ENCODE measurements at places on chromosomes 2 and 18.

- DNase-seq: no peak
Observed at GRCh38 chr2:171800639-171801038, 93.4 kb downstream of the SLC25A12 start.

- no peak for DNase-seq
Observed at GRCh38 chr18:75041586-75041985, 167.4 kb downstream of the PTGR3 start.

DNA sequence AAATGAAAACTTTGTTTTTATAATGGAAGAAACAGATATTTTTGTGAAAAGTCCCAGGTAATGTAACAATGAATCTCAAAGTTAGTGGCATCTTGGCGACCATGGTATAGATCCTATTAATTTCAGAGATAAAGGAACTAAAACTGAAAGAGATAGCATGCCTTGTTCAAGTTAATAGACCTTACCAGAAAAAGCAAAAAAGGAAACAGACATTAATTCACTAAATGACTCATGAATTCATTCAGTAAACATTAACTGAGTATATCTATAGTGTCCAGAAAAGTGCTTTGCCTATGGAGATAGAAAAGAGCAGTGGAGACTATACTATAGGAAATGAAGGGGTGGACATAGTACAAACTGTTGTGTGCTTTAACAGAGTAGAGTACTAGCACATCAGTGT, 763.3 kb downstream of the TRIB2 start:
- no peak for DNase-seq

DNA sequence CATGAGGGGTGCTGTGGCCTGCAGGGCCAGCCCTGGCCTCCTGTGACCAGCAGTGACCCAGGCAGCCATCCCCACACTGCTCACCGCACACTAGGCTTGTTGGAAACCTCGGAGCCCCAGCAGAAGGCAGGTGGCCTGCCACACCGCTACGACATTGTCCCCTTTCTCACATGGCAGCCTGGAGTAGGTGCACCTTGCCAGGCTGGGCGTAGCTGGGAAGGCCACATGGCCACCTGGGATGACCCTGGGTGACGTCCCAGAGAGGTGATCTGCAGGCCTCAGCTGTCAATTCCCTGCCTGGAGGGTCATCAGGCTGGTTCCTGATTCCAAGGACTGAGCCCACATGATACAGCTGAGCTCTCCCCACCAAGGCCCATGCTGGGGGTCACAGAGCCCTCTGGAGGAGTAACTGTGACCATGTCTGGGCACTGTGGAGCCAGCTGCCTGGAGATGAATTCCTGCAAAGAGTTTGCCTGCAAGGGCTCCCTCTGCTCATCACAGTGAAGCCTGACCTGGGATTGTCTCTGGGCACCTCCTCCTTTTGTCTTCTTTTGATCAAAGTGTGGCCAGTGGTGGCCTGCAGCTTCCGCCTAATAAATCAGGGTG, 119.6 kb upstream of the OTOS start:
- no peak for DNase-seq

DNA sequence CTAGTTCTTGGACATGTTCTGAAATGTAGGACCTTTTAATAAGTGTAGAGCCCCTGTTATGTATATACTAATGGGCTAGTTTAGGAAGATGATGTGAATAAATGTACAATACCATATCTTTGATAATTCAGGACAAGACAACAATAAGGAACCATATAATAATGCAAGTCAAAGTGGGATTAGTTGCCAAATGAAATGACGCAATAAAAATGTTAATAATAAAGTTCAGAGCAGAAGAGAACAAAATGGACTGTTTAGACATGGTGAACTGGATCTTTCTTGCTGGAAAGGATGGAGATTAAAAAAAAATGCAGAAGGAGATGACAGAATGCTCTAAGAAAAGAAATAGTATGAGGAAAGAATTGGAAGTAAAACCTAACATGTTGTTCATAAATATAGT, 43.7 kb downstream of the MMADHC start:
- no peak for DNase-seq

DNA sequence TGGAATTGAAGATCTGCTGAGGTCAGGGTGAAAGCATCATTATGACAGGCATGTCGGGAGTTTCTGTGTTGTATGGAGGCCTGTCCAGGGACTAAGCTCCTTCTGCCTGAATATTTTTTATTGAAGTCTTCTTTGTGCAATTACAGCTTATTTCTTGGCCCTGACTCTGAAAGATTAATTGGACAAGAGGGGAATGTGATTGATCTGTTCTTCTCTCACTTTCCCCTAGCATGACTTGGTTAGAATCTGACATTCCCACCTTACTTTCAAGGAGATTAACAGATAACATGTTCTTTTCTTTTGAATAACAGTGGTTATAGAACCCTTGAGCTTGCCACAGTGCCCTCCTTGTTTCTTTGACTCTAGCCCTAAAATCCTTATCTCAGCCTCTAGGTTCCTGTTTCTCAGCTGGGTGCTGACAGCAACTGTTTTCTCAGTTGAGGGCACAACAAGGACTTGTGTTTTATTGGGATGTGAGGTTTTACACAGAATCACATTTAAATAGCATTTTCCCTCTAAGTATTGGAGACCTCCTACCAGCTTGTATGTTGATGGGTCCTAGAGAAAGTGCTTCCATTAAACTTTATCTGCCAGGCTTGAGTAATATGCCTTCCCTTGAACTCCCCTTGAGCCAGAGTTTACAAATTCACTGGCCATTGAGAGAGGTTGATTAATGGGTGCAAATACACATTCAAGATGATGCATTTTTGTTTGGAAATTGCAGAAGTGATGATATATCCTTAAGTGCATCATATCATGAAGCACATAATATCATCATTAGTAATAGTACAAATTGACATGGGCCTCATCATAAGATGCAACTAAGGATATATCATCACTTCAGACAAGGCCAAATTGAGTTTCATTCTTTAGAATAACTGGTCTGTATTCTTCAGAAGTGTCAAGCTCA, 12.5 kb downstream of the TTLL4 start:
- DNase-seq: no peak

DNA sequence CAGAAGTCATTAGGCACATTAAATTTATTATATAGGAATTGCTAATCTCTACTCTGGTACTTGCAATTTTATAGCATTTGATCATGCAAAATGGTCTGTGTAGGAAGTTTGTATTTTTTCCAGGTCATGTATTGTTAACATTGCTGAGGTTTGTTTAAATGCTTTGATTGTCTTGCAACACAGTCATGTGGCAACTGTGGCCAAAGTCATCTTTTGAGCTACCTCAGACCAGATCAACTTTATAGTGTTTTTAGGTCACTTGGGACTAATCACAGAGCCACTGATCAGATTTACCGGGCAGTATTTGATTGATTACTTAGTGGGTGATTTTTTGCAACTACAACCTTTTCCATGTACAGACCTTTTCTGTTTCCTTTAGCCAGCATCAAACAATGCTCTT, 3.7 kb downstream of the SERPINB5 start:
- no peak for DNase-seq

GRCh38 chr2:8427211-8427610, 254.6 kb upstream of the ID2 start:
- DNase-seq: no peak

DNA sequence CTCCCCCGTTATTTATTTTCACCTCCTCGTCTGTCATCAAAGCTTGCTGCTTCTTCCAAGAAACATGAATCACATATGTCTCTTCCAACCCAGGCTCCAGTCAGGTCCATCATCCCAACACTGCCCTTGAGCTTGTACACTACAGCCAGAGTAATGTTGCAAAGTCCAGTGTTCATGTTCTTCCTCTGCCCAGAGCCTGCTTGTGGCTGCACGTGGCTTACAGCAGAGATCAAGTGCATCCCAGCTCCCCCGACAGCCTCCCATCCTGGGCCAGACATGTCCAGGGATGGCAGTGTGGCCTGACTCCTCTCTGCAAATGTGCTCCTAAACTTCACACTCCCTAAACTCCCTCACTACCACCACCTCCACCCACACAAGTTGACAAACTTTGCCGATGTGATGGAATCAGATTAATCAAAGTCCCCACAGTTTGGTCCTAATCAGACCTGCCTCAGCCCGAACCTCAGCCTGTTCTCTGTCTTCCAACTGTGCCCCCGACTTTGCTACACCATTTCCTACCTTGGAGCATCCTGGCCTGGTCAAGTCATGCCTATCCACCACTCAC, 54.2 kb upstream of the MAPRE3 start:
- DNase-seq: no peak

- DNase-seq: no peak
Observed at GRCh38 chr2:6876309-6876708, 1.3 kb upstream of the RSAD2 start.

DNA sequence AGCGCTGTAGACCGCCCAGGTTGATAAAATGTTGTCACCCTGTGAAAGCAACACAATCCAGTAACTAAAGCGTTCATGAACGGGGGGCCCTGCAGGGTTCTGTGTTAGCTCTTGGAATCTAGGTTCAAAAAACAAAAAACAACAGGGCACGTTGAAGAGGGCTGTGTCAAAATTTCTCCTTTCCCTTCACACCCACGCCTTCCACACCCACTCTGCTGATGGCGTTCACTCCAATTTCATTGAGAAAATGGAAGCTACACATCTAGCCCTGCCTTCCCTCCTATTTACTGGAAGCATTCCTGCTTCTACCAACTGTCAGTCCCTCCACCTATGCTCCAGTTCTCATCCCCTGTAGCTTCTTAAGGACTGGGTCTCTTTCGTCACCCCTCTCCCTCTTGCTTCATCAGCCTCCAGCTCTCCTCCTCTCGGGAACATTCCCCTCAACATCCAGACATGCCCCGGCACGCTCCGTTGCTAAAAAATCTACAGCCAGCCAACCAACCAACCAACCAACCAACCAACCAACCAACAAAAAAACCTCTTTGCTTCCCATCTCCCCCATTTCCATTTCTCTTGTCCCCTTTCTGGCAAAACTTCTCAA, 98.4 kb upstream of the SP3 start:
- DNase-seq: no peak

- no peak for DNase-seq
Observed at GRCh38 chr2:202299712-202300111, 34.1 kb downstream of the NOP58 start.

- DNase-seq: no peak
Observed at GRCh38 chr2:54805255-54805654, 81.8 kb downstream of the EML6 start.

DNA sequence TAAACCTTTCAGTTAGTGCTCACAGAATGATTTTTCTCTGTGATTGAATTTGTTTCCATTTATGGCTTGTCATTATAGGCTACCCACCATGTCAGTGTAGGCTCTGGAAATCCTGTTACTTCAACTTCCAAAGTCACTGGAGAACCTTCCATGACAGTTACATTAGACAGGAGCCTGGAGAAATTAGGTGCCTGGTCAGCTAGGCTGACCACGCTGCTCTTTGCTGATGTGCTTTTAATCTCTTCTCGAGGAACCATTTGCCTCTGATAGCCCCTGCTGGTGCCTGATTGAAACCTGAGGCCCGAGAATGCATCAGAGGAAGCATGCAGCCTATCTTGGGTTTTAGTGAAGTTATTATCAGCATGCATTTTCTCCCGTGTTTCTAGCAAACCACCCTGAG, 29.6 kb upstream of the TTN start:
- no peak for DNase-seq

GRCh38 chr2:3535794-3536681, 16.7 kb upstream of the ADI1 start:
- DNase-seq: no peak

DNA sequence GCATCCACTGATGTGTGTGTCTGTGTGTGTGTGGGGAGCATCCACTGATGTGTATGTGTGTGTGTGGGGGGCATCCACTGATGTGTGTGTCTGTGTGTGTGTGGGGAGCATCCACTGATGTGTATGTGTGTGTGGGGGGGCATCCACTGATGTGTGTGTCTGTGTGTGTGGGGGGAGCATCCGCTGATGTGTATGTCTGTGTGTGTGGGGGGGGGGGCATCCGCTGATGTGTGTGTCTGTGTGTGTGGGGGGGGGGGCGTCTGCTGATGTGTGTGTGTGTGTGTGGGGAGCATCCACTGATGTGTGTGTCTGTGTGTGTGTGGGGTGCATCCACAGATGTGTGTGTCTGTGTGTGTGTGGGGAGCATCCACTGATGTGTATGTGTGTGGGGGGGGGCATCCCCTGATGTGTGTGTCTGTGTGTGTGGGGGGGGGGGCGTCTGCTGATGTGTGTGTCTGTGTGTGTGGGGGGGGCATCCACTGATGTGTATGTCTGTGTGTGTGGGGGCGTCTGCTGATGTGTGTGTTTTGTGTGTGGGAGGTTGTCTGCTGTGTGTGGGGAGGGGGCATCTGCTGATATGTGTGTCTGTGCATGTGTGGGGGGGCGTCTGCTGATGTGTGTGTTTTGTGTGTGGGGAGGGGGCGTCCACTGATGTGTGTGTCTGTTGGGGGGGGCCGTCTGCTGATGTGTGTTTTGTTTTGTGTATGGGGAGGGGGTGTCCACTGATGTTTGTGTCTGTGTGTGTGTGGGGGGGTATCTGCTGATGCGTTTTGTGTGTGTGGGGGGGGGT, 125.9 kb downstream of the NFATC1 start:
- no peak for DNase-seq

DNA sequence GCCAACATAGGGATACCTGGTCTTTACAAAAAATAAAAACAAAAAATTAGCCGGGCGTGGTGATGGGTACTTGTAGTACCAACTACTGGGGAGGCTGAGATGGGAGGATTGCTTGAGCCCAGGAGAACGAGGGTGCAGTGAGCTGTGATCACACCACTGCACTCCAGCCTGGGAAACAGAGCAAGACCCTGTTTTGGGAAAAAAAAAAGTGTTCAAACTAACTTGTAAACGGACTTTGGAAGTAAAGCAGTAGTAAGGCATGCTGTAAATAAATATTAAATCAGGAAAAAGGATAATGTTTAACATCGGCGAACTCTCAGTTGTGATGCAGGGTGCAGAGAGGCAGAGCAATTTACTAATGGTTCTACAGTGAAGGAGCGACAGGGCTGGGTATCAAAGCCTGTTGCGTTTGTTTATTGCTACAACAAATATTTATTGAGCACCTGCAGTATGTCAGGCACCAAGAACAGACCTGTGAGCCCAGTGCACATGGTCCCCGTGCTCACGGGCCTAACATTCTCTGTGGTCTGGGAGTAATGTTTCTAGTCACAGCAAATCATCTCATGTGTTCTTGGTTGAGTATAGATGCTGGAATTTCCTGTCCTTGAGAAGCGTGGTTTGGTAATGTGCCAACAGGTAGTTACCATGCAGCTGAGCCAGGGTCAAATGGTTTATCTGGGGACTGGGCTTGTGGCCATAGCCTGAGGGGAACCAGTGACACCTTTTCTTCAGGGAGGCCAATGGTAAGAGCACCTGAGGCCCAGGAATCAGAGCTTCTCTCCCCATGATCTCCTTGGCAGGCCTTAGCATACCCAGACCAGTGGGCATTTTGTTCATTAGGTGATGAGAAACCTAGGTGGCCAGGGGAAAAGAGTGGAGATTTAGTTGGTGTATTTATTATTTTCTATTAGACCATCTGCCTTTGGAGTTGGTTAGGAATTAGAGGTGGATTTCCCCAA, 27.9 kb upstream of the GREB1 start:
- no peak for DNase-seq

Data from naive thymus-derived CD8-positive, alpha-beta T cell (primary cell).